SIG-M5 (cell line): ENCODE measurements at places on chromosomes 5 and 9.

DNA sequence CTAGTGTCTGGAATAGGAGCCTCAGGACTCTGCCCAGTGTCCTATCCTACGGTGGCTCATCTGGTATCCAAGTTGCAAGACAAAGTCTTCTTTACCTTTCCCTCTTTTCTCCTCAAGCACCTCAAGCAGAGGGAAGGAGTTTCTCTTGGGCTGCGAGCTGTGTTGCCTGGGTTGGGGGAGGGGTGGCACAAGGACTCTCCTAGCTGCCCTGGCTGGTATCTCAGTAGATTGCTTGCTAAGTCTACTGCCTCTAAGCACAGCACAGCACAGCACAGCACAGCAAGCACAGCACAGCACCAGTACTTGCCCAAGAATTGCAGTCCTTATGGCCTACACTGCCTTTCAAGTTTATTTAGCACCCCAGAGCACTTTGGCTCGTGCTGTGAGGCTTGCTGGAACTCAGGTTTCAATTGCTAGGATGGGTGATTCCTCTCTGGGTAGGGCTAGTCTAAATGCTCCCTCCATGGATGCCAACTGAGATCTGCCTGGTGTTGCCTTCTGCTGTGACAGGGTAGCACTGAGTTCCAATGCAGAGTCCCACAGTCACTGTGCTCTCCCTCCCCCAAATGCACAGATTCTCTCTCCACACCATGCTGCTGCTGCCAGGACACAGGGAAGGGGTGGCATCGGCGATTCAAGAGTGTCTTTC lies 213.1 kb upstream of the POU5F2 start:
- no peak for DNase-seq

- DNase-seq: no peak
Observed at GRCh38 chr5:62614355-62614754, 35.7 kb downstream of the LRRC70 start.

DNA sequence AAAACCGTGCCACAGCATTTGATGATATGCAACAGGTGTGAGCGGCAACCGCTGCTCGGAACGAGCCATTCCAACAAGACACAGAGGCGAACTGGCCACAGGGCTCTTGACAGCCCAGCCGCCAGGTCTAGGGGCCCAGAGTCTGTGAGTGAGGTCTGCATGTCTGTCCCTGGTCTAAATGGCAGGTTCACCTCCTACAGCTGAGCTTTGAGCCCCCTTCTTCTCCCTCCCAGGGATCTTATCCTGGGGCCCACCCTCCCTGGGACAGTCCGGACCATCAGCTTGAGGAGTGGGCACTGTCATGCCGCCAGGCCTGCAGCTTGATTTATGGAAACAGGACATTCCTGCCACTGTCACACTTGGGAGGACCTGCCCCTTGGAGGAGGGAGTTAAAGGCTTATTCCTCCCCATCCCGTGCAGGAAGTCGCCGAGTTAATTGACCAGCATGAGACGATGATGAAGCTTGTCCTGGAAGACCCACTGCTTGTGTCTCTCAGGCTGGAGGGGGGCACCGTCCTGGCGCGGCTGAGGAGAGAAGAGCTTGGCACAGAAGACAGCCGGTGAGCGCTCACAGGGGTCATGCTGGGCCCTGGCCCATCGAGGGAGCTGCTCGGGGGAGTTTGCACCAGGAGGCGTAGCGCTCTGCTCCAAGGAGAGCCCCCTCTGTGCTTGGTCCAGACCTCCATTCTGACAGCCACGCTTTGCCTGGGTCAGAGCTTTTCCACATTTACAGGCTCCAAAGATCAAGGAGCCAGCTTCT lies 35.5 kb upstream of the LRRC14B start:
- no peak for DNase-seq

GRCh38 chr9:138112791-138113600 lies 235.4 kb downstream of the CACNA1B start:
- DNase-seq: no peak

DNA sequence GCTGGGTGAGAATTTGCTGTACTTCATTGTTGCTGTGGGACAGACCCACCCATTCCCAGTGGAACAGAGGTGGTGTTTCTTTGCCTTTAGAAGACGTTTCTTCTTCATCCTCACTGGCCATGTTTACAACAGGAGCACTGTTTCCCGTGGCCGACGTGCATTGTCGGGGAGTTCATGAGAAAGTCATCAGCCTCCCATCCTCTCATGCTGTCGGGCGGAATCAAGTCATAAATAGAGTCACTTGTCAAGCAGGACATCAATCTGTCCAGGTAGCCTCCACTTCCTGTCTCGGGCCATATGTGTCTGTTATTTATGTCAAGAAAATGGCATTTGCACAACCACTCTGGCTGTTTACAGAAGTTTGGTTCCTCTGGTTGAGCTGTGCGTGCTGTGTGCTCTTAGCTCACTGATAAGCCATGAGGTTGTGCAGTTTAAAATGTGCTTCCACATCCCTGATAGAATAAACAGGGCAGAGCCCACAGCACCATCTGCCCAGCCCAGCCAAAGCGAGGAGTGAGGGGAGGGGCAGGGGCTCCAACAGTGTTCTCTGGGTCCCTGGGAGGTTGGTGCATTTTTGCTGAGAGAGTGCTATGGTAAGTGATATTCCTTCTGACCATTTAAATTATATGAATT lies 401.9 kb upstream of the IRX2 start:
- no peak for DNase-seq

DNA sequence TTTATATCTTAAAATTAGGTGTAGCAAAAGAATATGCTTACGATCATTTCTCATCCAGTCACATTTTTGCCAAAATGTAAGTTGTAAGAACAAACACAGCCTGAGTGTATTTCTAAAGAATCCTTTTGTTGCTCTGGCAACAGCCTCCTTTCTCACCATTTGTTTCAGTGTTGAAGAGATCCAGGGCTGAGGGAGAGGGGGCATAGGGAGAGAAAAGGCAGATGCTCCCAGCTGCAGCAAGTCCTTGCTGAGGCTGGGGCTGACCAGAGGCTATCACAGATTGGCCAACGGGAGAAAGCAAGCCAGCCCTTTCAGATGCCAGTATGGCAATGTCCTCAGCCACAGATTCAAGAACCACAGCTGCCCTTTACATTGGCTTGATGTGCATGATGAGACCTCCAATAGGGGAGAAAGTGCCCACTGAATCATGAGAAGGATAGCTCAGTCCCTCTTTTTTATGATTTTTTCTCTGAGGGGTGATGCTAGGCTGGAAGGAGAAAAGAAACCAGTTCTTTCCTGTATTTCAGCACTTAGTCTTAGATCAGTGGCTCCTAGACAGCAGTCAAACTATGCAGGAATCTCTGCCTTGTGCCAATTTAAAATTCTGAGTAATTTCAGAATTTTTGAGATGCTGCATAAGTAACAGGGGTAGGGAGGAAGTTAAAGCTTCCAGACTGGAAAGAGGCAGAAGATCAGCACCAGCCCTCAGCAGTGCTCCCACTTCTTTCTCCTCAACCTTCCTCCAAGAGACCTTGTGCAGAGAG lies 142.1 kb downstream of the LHFPL2 start:
- no peak for DNase-seq

GRCh38 chr5:68344447-68345111 lies 129.0 kb downstream of the PIK3R1 start:
- DNase-seq: no peak

- peak; percentile 14 for DNase-seq
Observed at GRCh38 chr9:21294904-21295538, 10.1 kb downstream of the IFNA5 start.

DNA sequence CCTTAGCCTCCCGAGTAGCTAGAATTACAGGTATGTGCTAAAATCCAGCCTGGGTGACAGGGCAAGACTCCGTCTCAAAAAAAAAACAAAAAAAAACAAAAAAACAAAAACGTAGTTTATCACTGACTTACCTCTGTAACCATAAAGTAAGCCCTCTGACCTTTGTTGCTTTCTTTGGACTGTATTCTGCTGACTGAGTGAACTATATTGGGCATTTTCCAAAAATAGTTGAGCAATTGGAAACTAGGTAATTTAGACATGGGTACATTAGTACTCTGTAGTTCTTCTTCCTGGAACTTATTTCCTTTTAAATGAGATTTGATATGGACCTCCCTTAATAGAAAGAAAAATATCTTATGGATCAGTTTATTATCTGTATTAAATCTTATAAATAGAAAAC lies 66.6 kb downstream of the ANKHD1 start:
- DNase-seq: no peak

DNA sequence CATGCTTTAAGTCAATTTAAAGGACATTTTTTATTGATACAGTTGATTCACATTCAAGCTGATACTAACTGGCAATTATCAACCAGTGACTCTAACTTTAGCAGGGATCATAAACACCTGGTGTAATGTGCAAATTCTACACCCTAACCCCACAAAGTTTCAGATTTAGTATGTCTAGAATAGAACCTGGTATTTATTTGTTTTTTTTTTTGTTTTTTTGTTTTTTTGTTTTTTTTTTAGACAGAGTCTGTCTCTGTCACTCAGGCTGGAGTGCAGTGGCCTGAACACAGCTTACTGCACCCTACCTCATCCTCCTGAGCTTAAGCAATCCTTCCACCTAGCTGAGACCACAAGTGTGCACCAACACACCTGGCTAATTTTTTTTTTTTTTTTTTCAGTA lies 311.2 kb upstream of the SEMA6A start:
- DNase-seq: no peak

DNA sequence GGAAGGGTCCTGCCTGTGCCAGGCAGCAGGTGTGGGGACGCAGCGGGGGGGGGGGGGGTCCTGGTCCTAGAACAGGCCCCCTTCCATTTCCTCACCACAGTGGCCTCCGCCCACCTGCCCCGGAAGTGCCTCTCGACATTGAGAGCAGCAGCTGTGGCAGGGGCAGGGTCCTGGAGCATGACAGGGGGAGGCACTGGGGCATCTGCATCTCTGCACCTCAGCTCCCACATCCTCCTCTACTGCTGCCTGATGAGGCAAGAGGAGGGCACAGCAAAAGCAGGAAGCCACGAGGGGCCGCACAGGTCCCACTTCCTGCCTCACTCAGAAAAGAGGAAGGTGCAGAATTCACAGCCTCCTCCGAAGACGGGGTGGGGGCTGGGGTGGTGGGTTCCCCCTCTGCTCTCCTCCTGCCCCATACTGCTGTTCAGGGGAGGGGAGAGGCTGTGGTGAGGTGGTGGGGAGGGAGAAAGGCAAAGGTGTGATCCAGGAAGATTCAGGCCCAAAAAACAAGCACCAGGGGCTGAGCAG lies 14.8 kb downstream of the AKNA start:
- peak; percentile 91 for DNase-seq

GRCh38 chr5:116685931-116686330 lies 111.3 kb upstream of the SEMA6A start:
- no peak for DNase-seq

DNA sequence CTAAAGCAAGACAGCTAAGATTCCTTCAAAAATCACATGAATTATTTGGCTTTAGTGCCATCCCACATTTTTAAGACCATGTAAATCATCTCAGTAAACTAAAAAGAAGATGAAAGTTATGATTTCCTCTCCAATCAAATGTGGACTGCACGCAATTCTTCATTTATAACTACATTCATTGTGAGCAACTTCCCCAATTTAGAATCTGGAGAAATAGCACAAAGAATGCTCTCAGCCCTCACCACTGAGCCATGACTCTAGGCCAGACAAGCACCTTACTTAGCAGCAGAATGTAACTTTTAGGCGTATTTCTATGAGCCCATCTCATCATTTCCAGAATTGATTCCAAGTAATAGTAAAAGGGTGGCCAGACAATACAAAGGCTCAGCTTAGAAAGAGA lies 616.6 kb downstream of the TLE1 start:
- no peak for DNase-seq

GRCh38 chr5:138789771-138790242 lies 36.6 kb downstream of the CTNNA1 start:
- no peak for DNase-seq

DNA sequence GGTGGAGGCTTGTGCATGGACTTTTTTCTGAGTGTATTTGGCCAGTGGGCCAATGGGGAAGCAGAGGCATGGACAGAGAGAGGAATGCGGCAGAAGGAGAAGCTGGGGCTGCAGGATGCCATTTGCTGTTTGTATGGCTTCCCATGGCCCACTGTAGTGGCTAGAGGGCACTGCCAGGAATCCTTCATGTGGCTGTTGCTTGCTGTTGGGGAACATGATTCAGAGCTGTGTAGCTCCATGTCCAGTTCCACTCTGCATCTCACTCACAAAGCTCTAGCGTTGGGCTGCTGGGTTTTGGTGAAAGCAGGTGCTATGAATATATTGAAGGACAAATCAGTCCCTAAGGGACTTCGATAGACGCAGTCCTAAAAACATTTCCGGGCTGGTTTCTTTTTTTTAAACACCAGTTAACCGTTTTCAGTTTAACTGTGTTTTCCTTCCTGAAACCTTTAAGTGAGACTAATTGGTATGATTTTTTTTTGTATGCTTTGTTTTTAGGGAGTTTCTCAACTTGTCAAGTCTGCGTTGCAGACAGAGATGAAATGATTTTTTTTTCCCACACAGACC lies 51.3 kb downstream of the SLC22A5 start:
- DNase-seq: no peak

- DNase-seq: no peak
Observed at GRCh38 chr5:25488119-25488518, 843.3 kb upstream of the CDH10 start.

- DNase-seq: no peak
Observed at GRCh38 chr5:131637694-131638093, 2.7 kb upstream of the RAPGEF6 start.

DNA sequence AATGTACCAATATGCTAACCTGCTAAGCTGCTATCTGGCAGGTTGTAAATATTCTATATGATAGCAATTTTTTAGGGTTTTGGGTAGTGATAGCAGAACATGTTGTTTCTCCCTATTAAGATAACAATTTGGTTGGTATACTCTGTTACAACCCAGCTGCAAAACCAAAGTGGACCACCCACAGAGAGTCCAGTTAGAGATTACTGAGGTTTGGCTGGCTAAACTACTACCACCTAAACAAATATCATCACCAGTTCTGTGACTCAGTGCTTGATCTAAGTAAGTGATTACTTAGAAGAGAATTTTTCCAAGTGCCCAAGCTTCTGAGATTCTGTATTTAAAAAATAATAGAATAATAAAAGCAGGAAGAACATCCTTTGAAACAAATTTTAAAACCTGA lies 72.3 kb downstream of the XRCC4 start:
- no peak for DNase-seq

DNA sequence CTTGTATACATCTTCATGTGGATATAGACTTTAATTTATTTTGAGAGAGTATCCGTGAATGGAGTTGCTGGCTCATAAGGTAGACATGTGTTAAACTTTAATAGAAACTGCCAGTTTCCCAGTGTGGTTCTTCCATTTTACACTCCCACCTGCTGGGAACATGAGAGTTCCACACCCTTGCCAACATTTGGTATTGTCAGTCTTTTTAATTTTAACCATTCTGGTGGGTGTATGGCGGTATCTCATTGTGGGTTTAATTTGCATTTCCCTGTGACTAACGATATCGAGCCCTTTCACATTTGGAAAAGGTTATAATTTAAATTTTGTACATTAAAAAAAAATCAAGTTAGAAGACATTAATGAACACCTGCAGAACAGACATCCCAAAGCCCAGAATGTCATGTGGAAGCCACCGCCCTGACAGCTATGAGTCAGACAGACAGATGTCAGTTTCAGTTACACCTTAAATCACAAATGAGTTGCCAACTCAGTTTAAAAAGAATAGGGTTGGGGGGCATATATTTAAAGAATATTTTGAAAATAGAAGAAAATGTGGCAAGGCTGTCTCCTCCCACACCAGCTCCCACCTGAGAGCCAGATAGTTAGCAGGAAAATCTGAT lies 36.9 kb downstream of the ANKRD33B start:
- DNase-seq: no peak

GRCh38 chr9:84481231-84481630 lies 140.7 kb upstream of the SLC28A3 start:
- DNase-seq: no peak
